ENCODE measurements at places on chromosomes 3 and 15.

DNA sequence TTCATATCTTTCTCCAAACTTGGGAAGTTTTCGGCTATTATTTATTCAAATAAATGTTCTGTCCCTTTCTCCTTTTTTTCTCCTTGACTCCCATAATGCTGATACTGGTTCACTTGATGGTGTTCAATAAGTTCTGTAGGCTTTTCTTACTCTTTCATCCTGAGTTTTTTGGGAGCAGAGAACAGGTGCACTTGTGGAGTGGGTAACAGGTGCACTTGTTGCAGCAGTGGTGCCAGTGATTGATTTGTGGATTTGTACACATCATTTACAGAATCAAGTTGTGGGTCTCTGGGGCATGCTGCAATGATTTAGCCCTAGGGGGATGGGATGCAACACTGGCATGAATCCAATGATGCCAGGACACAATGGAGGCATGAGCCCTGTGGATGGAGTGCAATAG lies 14.8 kb upstream of the OR5H1 start:
- H3K36me3 ChIP-seq = no peaks in the 10 kb centered on the region
- H3K27me3 ChIP-seq = peaks cover 2% of the 10 kb centered on the region
- no peak for DNase-seq
- no peak overlapping the region for H3K27ac ChIP-seq
- no peak overlapping the region for H3K4me3 ChIP-seq

GRCh38 chr15:90558171-90558573 lies 28.4 kb downstream of the CRTC3 start:
- H3K27ac ChIP-seq = peak overlapping the region; percentile 68
- peaks cover 37% of the 10 kb centered on the region for H3K36me3 ChIP-seq
- H3K4me1 ChIP-seq = peaks cover 68% of the 10 kb centered on the region
- no peak for DNase-seq
- H3K27me3 ChIP-seq = no peaks in the 10 kb centered on the region
- peak overlapping the region; percentile 8 for H3K4me3 ChIP-seq

- no peak overlapping the region for H3K4me3 ChIP-seq
- peaks cover 31% of the 10 kb centered on the region for H3K27me3 ChIP-seq
- no peak overlapping the region for H3K27ac ChIP-seq
- H3K4me1 ChIP-seq = no peaks in the 10 kb centered on the region
- no peaks in the 10 kb centered on the region for H3K36me3 ChIP-seq
- no peak for DNase-seq
Measured at GRCh38 chr15:51403072-51403878, 61.8 kb downstream of the GLDN start.

- H3K27ac ChIP-seq = no peak overlapping the region
- no peak for DNase-seq
- H3K36me3 ChIP-seq = no peaks in the 10 kb centered on the region
- no peak overlapping the region for H3K4me3 ChIP-seq
Measured at GRCh38 chr3:87924485-87924884, 134.3 kb downstream of the CGGBP1 start.

- H3K4me1 ChIP-seq = peaks cover 20% of the 10 kb centered on the region
- H3K36me3 ChIP-seq = peaks cover 11% of the 10 kb centered on the region
- H3K27ac ChIP-seq = peak overlapping the region; percentile 92
Measured at GRCh38 chr3:100210772-100211135, 50.0 kb upstream of the TBC1D23 start.

GRCh38 chr15:57762302-57762701 lies 55.8 kb downstream of the POLR2M start:
- no peaks in the 10 kb centered on the region for H3K36me3 ChIP-seq
- no peak overlapping the region for H3K4me3 ChIP-seq
- H3K27ac ChIP-seq = no peak overlapping the region
- peaks cover 2% of the 10 kb centered on the region for H3K4me1 ChIP-seq

DNA sequence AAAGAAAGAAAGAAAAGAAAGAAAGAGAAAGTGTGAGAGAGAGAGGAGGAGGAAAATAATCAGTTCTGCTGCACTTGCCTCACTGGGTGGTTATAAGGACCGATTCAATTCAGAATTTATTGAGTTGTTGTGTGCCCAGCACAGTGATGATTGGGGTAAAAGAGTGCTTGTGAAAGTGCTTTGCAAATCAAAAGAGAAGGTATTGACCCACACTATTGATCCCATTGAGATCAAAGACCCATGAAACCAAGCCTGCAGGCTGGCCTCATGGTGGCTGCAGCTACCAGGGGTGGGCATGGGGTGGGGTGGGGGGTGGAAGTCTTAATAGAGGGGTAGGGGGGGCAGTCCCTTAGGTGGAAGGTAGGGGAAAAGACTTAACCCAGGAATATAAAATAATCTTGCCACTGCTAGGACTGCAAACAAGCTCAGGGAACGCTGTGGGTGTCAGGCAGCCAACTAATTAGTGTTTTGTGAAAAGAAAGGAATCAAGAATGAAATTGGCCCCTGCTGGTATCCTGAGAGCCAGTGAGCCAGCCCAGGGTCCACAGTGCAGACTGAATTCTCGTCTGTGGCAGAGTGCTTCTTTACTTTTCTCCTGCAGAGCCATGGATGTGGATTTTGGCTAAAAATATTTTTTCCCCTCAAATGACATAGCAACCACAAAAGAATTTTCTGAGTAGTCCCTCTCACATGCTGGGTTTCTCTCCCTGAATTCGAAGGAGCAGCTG lies 34.2 kb downstream of the CLEC3B start:
- no peak overlapping the region for H3K27ac ChIP-seq
- no peak for DNase-seq
- no peak overlapping the region for H3K4me3 ChIP-seq

DNA sequence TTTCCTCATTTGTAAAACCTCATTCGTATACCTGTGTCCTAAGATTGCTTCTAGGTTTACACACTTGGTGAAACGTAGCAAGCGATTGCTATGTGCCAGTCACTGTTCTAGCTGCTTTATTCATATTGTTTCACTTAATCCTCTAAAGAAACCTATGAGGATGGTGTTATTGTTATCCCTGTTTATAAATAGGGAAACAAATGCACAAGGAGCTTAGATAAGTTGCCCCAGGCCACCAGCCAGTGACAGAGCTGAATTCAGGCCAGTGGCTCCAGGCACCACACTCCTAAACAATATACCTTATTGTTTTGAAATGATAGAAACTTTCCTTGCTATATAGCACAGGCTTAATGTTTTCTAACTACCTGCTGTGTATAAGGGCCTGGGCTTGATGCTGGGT lies 44.0 kb downstream of the LPP start:
- DNase-seq = no peak
- H3K27me3 ChIP-seq = no peaks in the 10 kb centered on the region

Measured in activated naive CD8-positive, alpha-beta T cell treated with anti-CD3 and anti-CD28 coated beads, Interleukin-2, amount 10 ng/mL, durations not matched to agents 7 days and 5 days (primary cell).